Keratinocyte (primary cell): ENCODE measurements at places on chromosomes 7 and 10. TPM values are rescaled to one million over a fixed set of nuclear protein-coding genes. Genes with fewer than 3 reads are reported as not detected.

DNA sequence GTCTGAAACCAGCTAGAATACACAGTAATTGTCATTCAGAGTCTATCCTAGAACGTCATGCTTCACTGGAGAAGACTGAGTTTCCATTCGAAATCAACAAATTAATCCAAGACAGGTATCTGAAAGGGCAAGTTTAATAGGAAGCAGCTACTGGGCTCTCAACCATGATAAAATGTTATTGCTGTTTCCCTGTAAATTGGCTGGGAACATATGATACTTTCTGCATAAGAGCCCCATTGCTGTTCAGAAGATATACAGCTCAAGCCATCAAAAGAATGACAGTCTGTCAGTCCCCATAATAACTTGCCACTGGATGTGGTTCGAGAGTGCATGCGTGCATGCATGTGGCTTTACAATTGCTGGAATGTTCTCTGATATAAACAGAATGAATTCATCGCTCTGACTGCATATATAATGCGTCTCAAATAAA is 129.0 kb downstream of the HIBADH start:
- DNase-seq, result no peak

DNA sequence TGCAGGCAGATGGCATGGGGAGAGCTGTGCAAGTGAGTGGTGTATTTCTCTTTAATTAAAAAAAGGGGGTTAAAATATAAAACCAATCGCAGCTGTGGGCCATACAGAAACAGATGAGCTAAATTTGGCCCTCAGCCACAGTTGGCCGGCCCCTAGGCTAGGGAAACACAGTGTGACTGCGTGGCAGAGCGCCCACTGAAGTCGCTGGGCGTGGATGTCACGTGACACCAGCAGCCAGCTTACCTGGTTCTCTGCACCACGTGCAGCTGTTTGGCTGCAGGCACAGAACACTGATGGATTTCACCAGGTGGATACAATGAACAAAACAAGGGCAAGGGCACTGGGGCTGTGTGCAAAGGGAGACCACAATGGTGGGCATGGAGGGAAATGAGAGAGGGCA is 119.3 kb upstream of the ZNF746 start:
- DNase-seq, result no peak

- no peak for DNase-seq
Observed at GRCh38 chr10:516764-517163, 172.7 kb downstream of the DIP2C start.

DNA sequence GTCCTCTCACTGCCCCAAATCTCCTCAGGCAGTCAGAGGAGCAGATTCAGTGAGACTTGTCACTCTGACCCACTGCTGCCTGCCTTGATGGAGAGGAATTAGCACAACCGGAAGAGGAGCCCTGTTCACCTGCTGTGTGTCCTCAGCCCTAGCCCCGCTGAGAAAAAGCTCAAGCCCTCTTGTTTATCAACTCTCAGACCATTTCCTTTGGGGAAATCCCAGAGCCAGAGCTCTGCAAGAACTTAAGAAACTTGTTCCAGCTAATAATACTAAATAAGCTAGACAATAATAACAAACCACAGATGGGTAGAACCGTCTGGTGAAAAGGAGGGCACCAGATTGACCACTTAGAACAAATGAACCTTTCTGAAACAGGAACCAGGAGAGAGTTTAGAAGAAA is 37.7 kb upstream of the ITGB1 start:
- DNase-seq, result no peak

Gene SLC13A1
- not detected in 3 replicates for polyA plus RNA-seq

Gene RBAK
- 2.9 to 6.7 TPM (median 4.2 TPM) in 3 replicates for polyA plus RNA-seq
